ENCODE measurements at places on chromosomes 5 and 9. TPM values are rescaled to one million over a fixed set of nuclear protein-coding genes. Genes with fewer than 3 reads are reported as not detected.

Gene LNPEP
- 16.0 TPM for total RNA-seq

- no peak for DNase-seq
Measured at GRCh38 chr9:22203371-22204138, 194.4 kb upstream of the CDKN2B start.

DNA sequence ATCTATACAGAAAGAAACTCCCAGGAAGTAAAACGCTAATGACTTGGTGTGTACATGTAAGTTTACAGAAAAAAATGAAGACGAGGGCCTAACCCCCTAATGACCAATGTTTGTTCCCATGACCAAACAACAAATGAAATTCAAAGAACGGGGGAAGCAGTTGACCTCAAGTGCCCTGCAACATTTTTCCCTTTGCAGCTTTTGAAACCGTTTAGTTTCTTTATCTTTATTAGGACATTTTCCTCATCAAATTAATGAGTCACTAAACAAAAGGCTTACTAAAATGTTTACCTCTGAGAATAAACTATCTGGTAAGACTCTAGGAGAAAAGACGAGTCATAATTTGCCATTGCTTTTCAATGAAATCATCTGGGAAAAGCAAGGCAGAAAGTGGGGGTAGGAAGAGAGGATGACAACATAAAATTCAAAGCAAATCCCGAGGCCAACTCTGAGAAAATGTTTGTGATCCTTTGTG, 57.4 kb downstream of the LHFPL2 start:
- peak; percentile 56 for DNase-seq

GRCh38 chr9:74765481-74765971, 122.2 kb downstream of the TRPM6 start:
- DNase-seq = no peak

GRCh38 chr5:44538797-44539601, 149.8 kb upstream of the FGF10 start:
- DNase-seq = no peak
